ENCODE measurements at places on chromosomes 2 and 18.

DNA sequence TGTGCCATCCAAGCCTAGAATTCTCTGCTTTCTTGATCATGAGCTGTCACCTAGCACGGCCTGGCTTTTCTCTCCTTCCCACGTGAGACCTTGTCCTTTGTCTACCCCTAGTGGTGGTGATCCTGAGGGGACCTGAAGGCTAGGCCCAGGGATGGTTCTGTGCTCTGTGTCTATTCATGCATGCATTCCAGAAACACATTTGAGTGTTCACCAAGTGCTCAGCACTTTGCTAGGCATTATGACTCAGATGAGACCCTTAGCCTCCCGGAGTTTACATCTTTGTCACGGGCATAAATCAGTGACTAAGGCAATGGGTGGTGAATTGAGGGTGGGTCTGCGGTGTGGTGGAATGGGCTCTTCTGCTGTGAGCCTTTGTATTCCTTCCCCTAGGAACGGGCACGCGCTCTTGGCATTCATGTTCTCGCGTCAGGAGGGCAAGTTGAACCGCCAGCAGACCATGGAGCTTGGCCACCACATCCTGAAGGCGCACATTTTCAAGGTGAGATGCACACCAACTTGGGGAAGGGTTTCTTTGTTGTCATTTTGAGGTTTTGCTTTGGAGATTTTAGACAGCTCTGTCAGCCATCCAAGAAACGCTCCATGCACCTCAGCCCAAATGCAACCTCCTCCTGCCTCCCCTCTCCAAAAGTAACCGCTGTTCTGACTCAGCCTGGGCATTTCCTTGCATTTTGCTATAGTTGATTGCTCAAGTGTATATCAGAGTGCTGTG, 100.9 kb downstream of the WDSUB1 start:
- DNase-seq = no peak

DNA sequence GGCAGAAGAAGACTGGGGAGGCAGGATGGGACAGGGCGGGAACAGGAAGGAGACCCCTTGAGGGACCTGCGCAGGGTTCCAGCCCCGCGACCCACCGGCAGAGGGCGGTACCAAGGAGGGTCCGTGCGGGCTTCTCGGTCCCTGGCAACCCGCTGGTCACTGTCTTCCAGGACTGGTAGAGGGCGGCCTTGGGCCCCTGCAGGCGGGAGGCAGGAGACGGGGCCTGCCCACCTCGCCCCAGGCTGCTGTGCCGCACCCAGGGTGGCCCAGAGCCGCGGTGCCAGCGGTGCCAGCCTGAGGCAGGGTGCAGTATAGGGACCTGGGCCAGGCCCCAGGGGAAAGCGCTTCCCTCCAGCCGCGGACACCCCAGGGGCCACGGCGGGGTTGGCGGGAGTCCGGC, 34.5 kb downstream of the NEURL3 start:
- peak; percentile 90 for DNase-seq

GRCh38 chr18:3012136-3013023, 564 bp downstream of the LPIN2 start:
- DNase-seq = no peak

- DNase-seq = no peak
These were observed 120.9 kb downstream of the SPTBN1 start for GRCh38 chr2:54577035-54577434.

DNA sequence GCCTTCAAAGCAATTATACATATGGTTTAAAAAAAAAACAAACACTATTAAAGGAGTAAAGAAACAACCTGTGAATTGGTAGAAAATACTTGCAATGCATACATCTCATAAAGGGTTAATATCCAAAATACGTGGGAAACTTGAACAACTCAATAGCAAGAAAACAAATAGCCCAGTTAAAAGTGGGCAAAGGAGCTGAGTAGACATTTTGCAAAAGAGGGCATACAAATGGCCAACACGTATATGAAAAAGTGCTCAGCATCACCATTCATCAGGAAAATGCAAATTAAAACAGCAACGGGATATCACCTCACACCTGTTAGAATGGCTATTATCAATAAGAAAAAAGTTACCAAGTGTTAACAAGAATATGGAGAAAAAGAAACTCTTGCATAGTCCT, 298.3 kb upstream of the RBMS1 start:
- DNase-seq = no peak

DNA sequence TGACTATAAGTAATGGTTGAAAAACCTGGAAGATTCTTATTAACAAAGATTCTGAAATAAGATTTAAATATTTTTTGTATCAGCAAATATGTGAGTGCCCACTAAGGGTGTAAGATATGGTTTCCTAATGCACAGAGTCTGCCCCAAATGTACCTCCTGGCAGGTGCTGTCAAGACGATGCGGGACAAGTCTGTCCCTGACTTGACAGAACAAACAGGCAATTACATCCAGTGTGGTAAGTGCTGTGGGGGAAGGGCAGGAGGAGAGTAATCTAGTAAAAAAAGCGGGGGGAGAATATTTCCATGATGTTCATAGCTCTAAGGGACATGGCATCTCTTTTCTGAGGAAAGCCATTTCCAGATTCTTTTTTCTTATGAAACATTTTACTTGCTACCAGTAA, 127.5 kb downstream of the COL4A4 start:
- no peak for DNase-seq

DNA sequence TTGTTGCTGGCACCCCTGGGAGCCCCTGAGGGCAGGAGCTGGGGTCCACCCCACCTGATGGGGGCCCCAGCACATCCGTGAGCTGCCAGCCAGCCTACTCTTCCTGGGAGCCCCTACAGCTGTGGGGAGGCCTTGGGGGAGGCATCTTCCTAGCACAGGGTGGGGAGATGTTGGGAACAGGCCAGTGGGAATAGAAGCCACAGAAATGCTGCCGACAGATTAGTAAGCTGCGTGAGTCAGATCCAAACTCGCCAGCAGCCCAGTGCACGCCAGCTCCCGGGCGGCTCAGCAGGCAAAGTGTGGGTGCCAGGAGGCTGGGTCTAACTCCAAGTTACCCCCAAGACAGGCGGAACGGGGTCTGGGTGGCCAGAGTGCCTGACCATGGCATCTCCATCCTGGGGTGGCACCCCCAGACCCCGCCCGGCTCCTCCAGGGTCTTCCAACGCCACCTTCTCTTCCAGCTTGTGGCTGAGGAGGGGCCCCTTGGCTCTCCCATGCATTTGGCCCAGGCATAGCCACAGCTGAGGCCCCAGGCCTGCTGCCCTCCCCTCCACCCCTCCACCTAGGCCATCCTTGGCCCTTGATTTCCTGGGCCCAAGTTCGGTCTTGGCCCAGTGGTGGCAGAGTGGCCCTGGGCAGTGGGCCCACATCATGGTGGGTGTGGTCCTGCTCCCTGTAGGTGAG, 15.3 kb downstream of the CROCC2 start:
- DNase-seq = peak; percentile 84

DNA sequence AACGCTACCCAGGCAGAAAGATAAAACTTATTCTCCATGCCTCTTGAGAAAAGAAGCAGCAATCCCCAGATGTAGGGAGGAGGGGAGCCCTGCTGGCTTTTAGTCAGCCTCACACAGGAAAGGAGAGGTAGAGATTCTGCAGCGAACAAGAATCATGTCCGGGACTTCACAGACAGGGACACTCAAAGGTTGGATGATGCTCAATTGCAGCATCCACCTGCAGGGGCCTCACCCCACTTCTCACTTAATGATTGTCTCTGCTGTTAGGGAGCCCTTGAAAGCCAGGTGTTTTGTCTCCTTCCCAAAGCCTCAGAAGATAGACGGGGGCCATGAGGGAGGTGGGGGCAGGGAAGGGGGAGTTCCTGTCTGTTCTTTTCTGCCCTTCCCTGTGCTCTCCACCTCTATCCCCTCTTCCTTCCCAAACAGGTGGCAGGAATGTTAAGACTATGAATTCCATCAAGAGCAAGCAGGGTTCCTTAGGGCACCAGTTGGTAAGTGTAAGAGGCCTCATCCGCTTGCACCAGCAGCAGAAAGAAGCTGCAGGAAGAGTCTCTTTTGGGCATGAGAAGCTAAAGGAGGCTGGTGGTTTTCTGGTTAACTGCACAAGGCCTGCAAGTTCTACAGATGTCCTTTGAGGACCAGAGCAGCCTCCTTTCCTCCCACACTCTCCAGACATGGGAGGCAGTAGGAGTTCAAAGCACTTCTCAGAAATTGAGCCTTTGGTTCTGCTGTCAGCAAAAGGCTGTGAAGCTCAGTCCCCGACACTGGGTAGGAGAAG, 154.7 kb upstream of the TNP1 start:
- DNase-seq = no peak

DNA sequence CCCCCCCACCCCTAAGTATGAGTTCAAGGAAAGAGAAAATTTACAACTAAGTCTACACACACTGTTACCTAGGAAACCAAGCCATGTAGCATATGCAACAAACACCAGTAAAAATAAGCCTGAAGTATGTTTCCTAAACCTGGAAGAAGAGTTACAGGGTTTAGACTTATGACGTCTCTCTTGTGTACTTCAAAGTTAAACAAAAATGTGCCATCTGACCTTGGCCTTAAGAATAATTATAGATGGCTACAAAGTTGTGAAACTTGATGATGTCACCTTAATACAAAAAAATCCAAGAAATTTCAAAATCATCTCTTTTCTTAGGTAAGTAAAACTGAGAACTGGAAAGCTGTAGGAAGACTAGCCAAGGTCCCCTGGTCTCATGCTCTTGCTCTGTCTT, 297.6 kb upstream of the NRXN1 start:
- no peak for DNase-seq

DNA sequence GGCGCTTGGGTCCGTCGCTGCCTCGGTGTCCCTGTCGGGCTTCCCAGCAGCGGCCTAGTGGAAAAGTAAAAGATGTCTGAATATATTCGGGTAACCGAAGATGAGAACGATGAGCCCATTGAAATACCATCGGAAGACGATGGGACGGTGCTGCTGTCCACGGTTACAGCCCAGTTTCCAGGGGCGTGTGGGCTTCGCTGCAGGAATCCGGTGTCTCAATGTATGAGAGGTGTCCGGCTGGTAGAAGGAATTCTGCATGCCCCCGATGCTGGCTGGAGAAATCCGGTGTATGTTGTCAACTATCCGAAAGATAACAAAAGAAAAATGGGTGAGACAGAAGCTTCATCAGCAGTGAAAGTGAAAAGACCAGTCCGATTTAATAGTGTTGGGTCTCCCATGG, 8.0 kb downstream of the HES6 start:
- DNase-seq = peak; percentile 74

DNA sequence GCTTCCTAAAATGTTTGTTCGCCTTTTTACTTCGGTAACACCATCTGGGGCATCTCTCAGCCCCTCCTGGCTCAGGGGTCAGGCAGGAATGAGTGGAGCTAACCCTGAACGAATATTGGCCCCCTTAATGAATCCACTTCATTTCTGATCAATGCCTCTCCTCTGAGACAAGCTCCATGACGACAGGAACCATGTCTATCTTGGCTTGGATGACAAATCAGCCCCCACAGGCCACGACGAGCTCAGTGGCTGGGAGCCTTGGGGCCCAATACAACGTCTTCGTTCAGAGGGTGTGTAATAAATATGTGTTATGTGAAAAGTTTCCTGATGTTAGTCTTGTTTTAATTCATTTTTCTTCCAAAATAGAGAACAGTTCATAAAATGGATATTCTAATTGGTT, 133.0 kb downstream of the COL6A3 start:
- peak; percentile 36 for DNase-seq

GRCh38 chr2:51291762-51292551, 260.0 kb upstream of the NRXN1 start:
- no peak for DNase-seq

- no peak for DNase-seq
These were observed 132.0 kb upstream of the MYCN start for GRCh38 chr2:15808204-15808910.

GRCh38 chr2:203709416-203710040, 3.1 kb downstream of the CD28 start:
- no peak for DNase-seq

DNA sequence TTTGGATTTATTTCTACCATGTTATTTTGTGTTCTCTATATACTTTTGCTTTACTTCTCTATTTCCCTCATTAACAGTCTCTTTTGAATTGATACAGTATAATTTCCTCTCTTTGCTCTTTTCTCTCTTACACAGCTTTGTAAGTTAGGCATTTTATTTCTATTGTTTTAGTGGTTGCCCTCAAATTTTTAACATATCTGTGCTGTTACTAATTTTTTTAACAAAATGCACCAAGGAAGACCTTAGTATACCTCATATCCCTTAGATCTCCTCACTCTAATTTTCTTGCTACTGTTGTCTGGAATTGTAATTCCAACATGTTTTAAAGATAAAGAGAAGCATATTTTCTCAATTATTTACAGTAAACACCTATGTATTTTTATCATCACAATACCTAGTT, 416.8 kb upstream of the SLC14A2 start:
- DNase-seq = no peak

DNA sequence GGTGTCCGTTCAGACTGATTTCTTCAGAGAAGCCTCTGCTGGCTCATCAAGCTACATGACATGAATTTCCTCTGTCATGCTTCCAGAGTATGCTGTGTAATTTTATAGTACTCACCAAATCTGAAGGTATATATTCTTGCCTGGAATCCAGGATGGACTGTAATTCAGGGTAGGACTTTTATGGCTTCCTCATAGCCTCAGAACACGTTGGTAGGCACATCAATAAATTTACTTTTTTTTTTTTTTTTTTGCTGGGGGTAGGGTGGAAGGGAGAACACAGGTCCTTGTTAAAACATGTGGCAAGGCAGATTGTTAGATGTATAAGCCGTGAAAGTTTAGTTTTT, 34.4 kb downstream of the MTA3 start:
- no peak for DNase-seq

DNA sequence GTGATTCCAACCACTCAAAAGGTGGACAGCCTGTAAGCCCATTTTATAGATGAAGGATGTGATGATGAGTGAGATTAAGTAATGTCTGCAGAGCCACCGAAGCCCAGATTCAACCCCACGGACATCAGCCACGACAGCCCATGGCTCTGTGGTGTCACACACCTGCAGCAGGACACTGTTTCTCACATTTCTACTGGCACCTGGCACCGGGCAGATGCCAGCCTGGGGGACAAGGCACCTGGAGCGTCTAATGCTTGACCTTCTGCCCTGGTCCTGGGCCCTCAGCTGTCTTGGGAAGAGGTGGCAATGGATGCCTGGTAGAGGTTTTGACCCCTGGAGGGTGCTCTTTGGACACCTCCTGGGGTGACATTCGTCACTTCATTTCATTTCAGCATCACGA, 176.3 kb downstream of the ANAPC1 start:
- no peak for DNase-seq

- DNase-seq = no peak
These were observed 53.2 kb upstream of the FZD7 start for GRCh38 chr2:201980389-201980821.

DNA sequence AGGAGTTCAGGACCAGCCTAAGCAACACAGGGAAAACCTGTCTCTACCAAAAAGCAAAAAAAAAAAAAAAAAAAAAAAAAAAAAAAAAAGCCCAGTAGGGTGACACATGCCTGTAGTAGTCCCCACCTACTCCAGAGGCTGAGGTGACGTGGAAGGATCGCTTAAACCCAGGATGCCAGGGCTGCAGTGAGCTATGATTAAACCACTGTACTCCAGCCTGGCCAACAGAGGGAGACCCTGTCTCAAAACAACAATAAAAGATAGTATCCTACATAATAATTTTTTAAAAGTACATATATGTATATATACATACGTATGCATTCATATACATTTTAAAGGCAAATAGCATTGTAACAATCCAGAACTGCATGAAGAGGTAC, 51.7 kb downstream of the SOS1 start:
- no peak for DNase-seq

Data from chondrocyte (in vitro differentiated cells).